ENCODE measurements at places on chromosomes 3 and 15. TPM values are rescaled to one million over a fixed set of nuclear protein-coding genes. Genes with fewer than 3 reads are reported as not detected.

- peaks cover 10% of the 10 kb centered on the region for H3K27me3 ChIP-seq
- H3K27ac ChIP-seq = peak overlapping the region; percentile 91
- H3K4me3 ChIP-seq = peak overlapping the region; percentile 74
- H3K36me3 ChIP-seq = no peaks in the 10 kb centered on the region
- peaks cover 50% of the 10 kb centered on the region for H3K4me1 ChIP-seq
Measured at GRCh38 chr15:64695561-64695992, 79.8 kb downstream of the RBPMS2 start.

DNA sequence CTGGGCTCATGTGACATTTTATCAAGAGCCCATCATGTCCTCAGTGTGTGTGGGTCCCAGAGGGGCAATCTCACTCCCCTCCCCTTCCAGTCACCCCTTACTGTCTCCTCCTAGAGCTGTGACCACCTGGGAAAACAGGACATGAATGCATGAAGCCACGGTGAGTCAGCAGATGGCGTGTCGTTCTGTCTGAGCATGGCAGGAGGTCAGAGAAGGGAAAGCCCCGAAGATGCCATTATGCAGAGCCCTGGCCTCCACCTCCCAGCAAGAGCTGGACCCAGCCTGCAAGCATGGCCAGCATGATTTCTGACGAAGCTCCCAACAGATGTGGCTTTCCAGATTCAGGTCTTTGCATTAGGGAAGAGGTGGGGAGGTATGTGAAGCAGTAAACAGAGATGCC lies 118.5 kb downstream of the TLE3 start:
- no peaks in the 10 kb centered on the region for H3K36me3 ChIP-seq
- no peak overlapping the region for H3K27ac ChIP-seq
- no peak overlapping the region for H3K4me3 ChIP-seq
- H3K4me1 ChIP-seq = peaks cover 14% of the 10 kb centered on the region
- H3K27me3 ChIP-seq = peaks cover 3% of the 10 kb centered on the region
- no peak for DNase-seq

DNA sequence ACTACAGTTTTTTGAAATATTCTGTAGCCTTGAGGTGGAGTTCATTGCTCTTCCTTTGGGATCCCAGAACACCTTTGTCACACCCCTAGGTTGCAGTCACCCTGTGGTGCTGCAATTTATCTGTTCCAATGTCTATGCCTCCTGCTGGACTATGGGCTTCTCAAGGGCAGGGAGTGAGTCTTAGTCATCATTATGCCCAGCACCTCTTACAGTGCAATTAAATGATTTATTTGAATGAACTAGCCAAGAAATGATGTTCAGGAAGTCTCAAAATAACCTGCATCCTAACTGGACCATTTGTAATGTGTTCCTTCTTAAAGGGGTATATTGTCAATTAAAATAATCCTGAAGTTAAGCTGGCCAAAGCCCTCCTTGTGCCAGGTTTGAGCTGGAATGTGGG lies 28.5 kb downstream of the SHC4 start:
- H3K4me3 ChIP-seq = no peak overlapping the region

DNA sequence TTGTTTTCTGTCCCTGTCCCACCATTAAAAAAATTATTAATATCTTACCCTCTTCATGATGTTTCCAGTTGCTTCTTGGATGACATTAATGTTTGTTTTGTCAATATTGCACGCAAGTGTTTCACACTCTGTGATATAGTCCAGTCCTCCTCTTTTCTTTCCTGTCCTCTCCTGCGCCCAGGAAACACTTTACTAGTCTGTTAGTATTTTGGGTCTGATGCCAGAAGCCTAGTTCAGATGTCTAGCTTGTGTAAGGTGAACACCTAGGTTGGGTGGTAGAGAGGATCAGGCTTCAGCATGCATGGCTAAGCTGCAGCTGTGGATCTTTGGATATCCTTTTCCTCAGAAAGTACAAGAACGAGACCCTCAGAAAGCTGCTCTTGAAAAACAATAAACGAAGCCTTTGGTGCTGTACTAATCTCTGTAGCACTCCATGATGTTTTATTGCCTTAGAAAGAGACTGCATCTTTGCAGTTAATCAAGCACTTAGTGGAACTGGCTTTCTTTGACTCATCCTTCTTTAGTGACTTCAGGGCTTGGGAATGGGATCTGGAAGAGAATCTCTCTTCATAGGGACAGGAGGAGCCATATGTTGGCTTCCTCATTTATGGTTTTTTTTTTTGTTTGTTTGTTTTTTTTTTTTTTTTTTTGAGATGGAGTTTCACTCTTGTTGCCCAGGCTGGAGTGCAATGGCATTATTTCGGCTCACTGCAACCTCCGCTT lies 253.4 kb downstream of the LPP start:
- H3K36me3 ChIP-seq = no peaks in the 10 kb centered on the region
- no peaks in the 10 kb centered on the region for H3K4me1 ChIP-seq
- no peak for DNase-seq
- no peaks in the 10 kb centered on the region for H3K27me3 ChIP-seq

GRCh38 chr15:69315402-69316110 lies 16.8 kb downstream of the PAQR5 start:
- no peak overlapping the region for H3K4me3 ChIP-seq
- peaks cover 5% of the 10 kb centered on the region for H3K27me3 ChIP-seq
- H3K4me1 ChIP-seq = no peaks in the 10 kb centered on the region
- no peaks in the 10 kb centered on the region for H3K36me3 ChIP-seq
- H3K27ac ChIP-seq = no peak overlapping the region

DNA sequence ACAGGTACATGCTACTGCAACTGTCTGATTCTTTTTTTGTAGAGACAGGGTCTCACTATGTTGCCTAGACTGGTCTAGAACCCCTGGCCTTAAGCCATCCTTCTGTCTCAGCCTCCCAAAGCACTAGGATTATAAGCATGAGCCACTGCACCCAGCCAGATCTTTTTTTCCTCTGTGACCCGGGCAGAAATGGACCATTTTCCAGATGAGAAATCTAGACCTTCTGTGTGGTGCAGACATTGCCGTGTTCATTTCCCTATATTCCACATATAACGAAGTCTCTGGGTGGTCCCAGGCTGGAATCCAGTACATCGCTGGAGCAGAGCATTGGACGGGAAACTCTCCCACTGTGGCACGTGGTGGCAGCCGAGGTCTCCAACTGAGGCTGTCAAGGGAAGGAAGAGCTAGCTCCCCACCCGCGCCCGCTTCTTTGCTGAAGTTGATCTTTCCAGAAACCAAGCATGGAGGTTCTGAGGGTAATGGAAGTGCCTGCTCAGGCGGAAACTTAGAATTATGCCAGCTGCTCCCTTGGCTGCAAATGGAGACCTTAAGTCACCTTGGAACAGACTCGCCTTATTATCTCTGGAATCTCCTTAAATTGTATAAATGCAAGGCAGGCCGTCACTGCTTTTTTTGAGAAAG lies 23.1 kb upstream of the TXNRD3 start:
- DNase-seq = no peak
- H3K36me3 ChIP-seq = no peaks in the 10 kb centered on the region
- no peaks in the 10 kb centered on the region for H3K27me3 ChIP-seq
- H3K4me3 ChIP-seq = no peak overlapping the region
- peaks cover 11% of the 10 kb centered on the region for H3K4me1 ChIP-seq

ISG20 gene
- total RNA-seq = 1.1 TPM

- no peak overlapping the region for H3K27ac ChIP-seq
- no peaks in the 10 kb centered on the region for H3K36me3 ChIP-seq
- H3K4me1 ChIP-seq = peaks cover 24% of the 10 kb centered on the region
- DNase-seq = no peak
- peaks cover 2% of the 10 kb centered on the region for H3K27me3 ChIP-seq
Measured at GRCh38 chr3:117669774-117670173, 960.2 kb downstream of the TUSC7 start.

TF gene
- 2.3 TPM for total RNA-seq

GRCh38 chr3:143165211-143165610 lies 45.6 kb downstream of the CHST2 start:
- H3K36me3 ChIP-seq = peaks cover 5% of the 10 kb centered on the region
- H3K4me3 ChIP-seq = no peak overlapping the region
- H3K27me3 ChIP-seq = peaks cover 6% of the 10 kb centered on the region
- no peaks in the 10 kb centered on the region for H3K4me1 ChIP-seq

DNA sequence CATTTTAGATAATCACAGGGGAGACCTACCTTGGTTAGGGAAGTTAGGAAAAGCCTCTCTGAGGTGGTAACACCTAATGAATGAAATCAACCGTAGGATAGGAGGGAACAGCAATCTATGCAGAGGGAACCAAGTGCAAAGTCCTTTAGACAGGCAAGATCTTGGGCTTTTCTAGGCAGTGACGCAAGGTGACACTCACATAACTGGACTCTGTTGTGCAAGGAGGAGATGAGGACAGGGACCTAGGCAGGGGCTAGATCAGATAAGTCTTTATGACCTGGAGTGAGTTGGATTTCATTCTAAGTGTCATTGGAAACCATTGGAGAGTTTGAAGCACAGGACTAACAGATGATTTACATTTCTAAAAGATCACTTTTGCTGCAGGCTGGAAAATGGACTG lies 4.6 kb upstream of the LMOD3 start:
- DNase-seq = no peak
- peaks cover 1% of the 10 kb centered on the region for H3K27me3 ChIP-seq
- H3K4me3 ChIP-seq = no peak overlapping the region
- H3K4me1 ChIP-seq = no peaks in the 10 kb centered on the region

GRIP2 gene
- 0.34 TPM for total RNA-seq

DNA sequence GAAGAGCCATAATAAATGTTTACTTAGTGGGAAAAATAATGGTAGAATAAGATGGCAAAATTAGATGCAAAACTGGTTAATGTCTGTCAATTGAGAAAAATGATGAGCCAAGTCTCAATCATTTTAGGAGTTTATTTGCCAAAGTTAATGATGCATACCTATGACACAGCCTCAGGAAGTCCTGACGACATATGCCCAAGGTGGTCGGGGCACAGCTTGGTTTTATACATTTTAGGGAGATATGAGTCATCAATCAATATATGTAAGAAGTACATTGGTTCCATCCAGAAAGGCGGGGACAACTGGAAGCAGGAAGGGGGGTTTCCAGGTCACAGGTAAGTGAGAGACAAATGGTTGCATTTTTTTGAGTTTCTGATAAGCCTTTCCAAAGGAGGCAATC lies 31.5 kb downstream of the CLEC3B start:
- H3K4me1 ChIP-seq = peaks cover 3% of the 10 kb centered on the region
- DNase-seq = no peak
- H3K4me3 ChIP-seq = no peak overlapping the region
- no peak overlapping the region for H3K27ac ChIP-seq

DNA sequence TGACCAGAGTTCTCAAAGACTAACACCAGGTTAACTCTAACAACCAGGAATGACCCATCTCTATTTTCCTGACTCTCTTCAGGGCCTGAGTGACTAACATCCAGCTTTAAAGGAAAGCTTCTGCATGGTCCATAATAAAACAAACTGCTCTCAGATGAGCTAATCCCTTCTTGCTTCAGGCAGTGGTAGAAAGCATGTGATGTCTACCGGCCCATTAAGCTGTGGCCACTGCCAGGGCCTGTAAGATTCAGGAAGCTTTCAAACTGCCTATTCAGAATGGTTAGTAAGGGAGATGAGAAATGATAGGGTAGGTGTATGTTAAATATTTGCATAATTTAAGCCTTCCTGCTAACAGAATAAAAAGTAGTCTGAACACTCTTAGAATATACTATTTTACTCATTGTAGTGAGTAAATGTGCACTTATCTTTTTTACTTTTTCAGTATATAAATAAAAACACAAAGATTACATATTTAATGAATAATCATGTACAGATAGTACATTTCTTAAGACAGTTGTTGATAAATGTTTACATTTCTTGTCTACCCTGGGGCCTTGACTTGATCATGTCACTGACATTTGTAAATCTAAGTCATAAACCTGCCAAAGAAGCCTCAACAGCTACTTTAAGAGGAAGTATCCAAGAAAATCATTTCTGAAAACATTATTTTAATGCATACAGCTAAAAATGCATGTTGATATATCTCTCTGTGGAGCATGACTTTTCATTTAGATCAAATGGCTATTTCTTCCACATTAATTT lies 222.0 kb downstream of the MCTP2 start:
- peaks cover 1% of the 10 kb centered on the region for H3K4me1 ChIP-seq
- H3K4me3 ChIP-seq = no peak overlapping the region
- H3K36me3 ChIP-seq = no peaks in the 10 kb centered on the region
- no peak for DNase-seq
- H3K27me3 ChIP-seq = no peaks in the 10 kb centered on the region

GPR27 gene
- total RNA-seq = 4.7 TPM

KBTBD8 gene
- total RNA-seq = 8.6 TPM

- DNase-seq = no peak
- H3K27ac ChIP-seq = no peak overlapping the region
- H3K27me3 ChIP-seq = peaks cover 1% of the 10 kb centered on the region
- H3K4me3 ChIP-seq = no peak overlapping the region
- H3K4me1 ChIP-seq = peaks cover 3% of the 10 kb centered on the region
- no peaks in the 10 kb centered on the region for H3K36me3 ChIP-seq
Measured at GRCh38 chr15:70632491-70633102, 130.8 kb downstream of the UACA start.

DNA sequence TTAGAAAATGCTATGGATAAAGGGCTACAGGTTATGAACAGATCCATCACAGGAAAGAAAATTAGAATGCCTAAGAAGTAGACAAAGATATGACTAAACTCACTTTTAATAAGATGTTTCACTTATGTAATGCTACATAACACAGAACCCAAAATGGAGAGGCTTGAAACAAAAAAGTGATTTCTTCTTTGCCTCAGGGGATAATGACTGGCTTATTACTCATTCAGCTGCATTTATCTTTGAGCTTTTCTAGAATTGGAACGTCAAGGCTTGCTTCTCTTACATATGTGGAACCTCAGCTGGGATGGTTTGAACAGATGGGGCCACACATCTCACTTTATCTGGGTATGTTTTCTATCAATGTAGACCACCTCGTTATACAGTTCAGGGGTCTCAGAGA lies 120.6 kb upstream of the EPHA3 start:
- H3K4me1 ChIP-seq = peaks cover 3% of the 10 kb centered on the region
- H3K27ac ChIP-seq = no peak overlapping the region
- DNase-seq = no peak
- H3K36me3 ChIP-seq = no peaks in the 10 kb centered on the region

PLXNB1 gene
- total RNA-seq = 195 TPM

DNA sequence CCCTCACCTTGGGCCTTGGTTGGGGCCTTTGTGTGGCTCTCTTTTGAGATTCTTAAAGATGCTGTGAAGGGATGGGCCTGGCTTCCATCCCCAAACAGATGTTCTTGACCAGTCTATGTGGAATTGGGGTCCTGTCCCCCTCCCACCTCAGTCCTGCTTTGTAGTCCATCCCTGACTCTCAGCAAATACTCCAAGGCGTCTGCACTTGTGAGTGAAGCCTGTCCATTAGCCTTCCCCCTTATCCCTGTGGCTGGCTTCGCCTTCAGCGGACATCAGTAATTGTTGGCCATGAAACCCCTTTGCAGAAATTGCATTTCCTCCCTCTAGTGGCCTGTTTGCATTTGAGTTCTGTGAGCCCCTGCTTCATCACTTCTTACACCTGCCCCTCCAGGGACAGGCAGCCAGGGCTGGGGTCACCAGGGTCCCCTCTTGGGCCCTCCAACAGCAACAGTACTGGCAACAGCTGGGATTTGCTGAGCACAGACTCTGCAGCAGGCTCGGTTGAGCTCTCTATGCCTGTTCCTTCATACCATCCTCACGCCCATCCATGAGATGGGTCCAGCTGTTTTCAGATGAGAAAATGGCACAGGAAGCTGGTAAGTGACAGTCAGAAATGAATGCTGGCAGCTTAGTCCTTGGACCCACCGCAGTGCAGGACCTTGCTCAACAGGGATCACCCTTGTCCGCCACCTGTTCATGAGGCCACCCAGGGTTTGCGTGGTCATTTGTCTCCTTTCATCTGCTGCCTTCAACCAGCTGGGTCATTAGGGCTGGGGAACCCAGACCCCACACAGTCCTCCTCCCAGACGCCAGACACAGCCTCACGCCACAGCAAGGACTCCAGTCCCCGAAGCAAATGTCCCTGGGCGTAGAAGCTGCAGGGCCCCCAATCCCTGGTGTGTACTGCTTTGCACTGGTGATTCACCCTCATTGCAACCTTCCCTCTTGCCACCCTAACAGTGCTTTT lies 8.9 kb upstream of the LRRK1 start:
- H3K4me1 ChIP-seq = peaks cover 9% of the 10 kb centered on the region
- no peak overlapping the region for H3K27ac ChIP-seq
- no peak overlapping the region for H3K4me3 ChIP-seq
- H3K27me3 ChIP-seq = peaks cover 4% of the 10 kb centered on the region
- peaks cover 10% of the 10 kb centered on the region for H3K36me3 ChIP-seq

Data from glutamatergic neuron (in vitro differentiated cells).